Left ventricle myocardium inferior (tissue), 1 donor: ENCODE measurements at places on chromosomes 3 and 15. TPM values are rescaled to one million over a fixed set of nuclear protein-coding genes. Genes with fewer than 3 reads are reported as not detected.

GRCh38 chr15:68053001-68053400 is 1.1 kb upstream of the PIAS1 start:
- no peak for DNase-seq

DNA sequence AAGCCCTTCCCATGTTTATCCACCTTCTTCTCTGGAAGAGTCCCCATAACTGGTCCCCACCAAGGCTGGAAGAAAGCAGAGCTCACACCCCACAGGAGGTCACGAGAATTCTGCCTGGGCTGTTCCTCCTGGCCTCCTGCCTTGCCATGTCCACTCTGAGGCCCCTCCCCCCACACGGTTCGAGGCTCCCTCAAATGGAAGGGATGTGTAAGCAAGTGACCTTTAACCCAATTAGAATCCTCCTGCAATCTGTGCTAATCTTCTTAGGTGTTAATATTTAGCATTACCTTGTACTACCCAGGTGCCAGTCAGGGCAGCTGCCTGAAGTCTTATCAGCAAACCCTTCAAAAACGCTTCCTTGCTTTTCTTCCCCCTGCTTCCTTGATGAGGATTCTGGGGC is 32.4 kb upstream of the DYNC1LI1 start:
- no peak for DNase-seq

GRCh38 chr3:46948830-46949671 is 27.5 kb downstream of the CCDC12 start:
- peak; percentile 48 for DNase-seq

DNA sequence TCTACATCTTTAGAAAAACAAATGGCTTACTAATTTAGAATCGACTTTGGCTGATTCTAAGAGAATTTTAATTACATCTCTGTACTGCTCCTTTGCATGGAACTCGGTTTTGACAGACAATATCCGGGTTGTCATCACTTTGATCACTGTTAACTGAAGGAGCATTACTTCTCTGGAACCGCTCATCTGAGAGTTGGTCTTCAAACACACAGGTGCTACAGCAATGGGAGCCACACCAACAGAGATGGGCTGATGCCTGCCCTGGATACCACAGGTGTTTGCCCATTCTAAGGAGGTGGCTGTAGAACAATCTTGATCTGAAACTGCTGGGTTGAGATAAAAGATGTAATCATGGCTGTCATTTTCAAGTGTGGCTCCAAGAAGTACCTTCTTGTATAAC is 21.6 kb downstream of the LINS1 start:
- DNase-seq, result no peak

CYP19A1 gene
- total RNA-seq, result 0.60 TPM
